ENCODE measurements at places on chromosomes 16 and 17.

DNA sequence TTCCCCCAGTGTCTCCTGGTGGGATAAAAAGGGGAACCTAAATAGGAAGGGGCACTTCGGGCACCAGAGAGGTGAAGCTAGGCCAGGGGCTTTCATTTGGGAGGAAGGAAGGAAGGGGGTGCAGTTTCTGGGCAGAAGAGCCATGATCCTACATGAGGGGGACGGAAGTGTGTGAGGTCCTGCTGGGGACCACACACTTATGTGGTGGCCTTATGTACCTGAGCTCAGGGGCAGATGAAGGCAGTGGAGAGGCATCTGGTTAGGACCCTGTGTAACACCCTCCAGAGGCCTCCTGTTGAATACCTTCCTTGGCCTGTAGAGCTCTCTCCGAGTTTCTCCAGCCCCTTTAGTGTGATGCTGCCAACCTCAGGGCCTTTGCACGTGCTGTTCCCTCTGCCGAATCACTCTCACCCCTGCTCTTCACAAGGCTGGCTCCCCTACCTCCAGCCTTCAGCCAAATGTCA is 21.2 kb downstream of the IGFBP4 start:
- DNase-seq = no peak

- DNase-seq = no peak
These were observed 3.7 kb downstream of the NFE2L1 start for GRCh38 chr17:48051706-48052486.

DNA sequence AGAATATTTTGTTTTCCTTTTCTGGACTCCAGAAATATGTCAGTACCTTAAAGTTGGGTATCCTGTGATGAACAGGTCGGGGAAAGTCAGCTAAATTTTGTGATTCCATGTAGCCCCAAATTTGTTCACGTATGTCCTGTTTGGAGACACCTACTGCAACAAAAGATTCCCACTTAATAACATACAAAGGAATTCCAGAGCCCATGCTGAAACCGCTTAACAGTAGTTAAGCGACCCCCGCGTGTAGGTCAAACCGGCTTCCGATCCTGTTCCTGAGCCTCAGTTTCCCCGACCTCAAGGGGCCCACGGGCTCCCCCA is 477 bp downstream of the MTHFSD start:
- DNase-seq = no peak

- no peak for DNase-seq
These were observed 56.9 kb upstream of the RBFOX3 start for GRCh38 chr17:79667746-79668145.

- DNase-seq = no peak
These were observed 680 bp downstream of the ZNF629 start for GRCh38 chr16:30786115-30786935.

GRCh38 chr17:77831474-77832179 is 126.9 kb upstream of the TNRC6C start:
- no peak for DNase-seq

DNA sequence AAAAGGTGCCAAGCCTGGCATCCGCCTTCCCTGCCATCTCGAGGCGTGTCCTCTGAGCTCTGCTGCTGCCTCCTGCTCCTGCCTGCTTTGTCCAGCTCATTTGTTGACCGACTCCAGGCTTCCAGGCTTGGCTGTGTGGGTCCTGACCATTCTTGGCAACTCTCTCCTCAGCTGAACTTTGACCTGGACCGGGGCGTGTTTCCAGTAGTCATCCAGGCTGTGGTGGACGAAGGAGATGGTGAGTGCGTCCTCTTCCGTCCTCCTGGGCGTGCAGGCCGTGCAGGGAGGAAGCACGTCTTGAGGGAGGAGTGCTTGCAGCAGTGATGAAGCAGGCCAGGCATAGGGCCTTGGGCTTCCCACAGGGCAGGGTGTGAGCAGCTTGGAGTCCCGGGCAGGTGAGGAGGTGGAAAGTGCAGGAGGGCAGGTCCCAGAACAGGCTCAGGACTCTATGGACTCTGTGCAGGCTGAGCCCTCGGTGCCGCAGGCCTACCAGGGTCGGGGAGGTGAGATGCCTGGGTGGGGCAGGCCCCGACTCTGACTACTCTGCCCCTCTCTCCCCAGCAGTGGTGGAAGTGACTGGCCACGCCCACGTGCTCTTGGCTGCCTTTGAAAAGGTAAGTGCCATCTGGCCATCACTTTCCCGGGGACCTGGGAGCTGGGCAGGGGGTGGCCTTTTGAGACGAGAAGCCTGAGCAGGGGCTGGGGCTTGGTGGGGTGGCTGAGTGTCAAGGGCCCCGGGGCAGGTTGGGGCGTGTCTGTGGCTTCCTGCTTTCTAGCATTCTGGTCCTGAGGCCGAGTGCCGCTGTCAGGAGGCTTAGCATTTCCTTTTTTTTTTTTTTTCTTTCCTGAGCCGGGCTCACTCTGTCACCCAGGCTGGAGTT is 28.6 kb upstream of the NUDT16L1 start:
- DNase-seq = no peak

- no peak for DNase-seq
These were observed 30.8 kb downstream of the WSCD1 start for GRCh38 chr17:6100891-6101500.

DNA sequence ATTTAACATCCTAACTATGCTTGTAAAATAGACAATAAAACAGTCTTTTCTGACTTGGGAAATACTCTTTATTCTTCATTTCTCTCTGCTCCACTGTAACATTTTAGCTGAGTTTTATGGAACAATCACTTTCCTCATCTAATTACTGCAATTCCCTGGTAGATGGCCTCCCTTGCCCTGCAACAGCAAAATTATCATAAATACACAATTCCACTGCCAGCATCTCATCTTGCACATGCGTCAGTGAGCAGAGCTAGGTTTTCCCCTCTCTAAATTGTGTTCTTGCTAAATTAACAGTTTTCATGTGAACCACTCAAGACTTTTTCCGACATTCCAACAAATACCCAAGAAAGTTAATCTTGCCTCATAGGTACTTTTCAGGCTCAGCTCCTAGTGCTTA is 920.9 kb upstream of the GOT2 start:
- DNase-seq = no peak

DNA sequence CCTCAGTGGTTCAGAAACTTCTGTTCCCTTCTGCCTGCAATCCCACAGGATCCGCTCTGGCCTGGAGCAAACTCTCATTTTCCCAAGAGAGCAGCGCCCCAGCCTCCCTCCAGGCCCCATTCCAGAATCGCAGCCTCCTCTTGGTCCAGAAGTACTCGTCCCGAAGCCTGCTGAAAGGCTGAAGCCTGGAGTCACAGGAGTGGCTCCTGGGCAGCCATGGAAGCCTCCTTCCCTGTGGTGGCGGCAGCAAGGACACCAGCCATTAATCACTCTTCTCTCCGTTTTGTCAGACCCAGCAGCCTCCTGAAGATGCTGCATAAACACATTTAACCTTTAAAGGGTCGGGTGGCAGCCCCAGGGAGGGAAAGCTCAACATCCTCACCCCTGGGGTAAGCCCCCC is 66.9 kb upstream of the TNRC6C start:
- DNase-seq = no peak

GRCh38 chr16:81562174-81562849 is 117.7 kb downstream of the CMIP start:
- DNase-seq = no peak

DNA sequence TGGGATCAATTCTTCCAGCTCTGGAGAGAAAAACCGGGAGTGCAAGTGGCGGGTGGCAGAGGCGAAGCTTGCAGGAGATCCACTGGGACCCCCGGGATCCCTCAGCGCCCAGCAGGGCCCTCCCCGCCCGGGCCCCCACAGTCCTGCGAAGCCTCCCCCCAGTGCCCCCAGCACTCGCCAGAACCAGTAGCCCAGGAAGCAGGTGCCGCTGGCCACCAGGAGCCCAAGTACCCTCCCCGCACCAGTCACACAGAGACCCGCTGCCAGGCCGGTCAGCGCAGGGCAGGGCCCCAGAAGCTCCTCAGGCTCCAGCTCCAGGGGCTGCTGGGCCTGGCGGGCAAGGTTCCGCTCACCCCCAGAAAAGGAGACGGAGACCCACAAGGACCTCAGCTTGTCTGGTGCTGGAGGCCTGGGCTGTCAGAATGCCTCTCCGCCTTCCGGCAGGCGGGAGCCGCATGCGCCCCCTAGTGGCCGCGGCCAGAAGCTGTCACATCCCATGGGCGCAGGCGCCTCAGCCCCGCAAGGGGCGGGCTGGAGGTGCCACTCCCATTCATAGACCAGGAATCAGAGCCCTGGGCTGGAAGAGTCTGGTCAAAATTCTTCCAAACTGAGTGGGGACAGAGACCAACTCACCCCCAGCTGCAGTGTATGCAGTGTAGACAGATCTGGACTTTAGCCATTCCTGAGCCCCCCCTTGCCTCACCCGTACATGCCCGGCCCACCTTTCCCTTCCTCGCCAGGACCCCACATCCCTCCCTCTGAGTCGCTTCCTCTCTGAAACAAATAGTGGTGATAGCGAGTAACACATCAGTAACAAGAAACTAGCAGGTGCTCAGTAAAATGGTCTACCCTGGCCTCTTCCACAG is 1002.3 kb downstream of the KCNJ18 start:
- no peak for DNase-seq

GRCh38 chr16:56190677-56191155 is 573 bp upstream of the GNAO1 start:
- DNase-seq = no peak

GRCh38 chr17:80063830-80064585 is 27.6 kb downstream of the CCDC40 start:
- DNase-seq = no peak

DNA sequence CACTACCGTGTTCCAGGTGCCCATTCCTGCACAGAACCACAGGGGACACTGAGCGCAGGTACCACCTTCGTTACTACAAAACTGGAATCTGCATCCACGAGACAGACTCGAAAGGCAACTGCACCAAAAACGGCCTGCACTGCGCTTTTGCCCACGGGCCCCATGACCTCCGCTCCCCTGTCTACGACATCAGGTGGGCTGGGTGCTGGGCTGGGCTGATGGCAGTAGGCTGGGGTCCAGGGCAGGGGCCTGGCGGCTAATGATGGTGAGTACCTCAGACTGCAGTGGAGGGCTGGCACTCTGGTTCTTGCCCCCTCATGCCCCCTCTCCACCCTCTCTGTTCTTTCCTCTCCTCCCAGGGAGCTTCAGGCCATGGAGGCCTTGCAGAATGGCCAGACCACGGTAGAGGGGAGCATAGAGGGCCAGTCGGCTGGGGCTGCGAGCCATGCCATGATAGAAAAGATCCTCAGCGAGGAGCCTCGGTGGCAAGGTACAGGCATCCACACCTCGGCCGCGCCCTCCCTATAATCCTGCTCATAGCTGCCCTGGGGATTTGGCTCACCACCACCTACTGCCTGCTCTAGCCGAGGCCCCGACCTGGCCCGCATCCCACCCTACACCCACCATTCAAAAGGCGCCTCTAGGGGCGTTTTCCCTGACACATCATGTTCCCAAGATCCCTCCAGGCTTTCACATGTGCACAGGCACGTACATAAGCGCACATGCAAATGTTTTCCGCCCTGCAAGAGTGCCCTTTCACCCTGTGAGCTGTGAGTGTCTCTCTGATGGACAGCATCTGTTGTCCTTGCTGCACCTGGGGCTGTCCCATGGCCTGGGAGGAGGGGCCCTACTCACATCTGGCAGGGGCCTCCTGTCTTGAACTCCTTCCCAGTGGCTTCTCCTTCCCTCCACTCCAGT is 27.7 kb downstream of the UNK start:
- DNase-seq = no peak

- DNase-seq = no peak
These were observed 6.7 kb upstream of the UBE2O start for GRCh38 chr17:76459674-76460073.

DNA sequence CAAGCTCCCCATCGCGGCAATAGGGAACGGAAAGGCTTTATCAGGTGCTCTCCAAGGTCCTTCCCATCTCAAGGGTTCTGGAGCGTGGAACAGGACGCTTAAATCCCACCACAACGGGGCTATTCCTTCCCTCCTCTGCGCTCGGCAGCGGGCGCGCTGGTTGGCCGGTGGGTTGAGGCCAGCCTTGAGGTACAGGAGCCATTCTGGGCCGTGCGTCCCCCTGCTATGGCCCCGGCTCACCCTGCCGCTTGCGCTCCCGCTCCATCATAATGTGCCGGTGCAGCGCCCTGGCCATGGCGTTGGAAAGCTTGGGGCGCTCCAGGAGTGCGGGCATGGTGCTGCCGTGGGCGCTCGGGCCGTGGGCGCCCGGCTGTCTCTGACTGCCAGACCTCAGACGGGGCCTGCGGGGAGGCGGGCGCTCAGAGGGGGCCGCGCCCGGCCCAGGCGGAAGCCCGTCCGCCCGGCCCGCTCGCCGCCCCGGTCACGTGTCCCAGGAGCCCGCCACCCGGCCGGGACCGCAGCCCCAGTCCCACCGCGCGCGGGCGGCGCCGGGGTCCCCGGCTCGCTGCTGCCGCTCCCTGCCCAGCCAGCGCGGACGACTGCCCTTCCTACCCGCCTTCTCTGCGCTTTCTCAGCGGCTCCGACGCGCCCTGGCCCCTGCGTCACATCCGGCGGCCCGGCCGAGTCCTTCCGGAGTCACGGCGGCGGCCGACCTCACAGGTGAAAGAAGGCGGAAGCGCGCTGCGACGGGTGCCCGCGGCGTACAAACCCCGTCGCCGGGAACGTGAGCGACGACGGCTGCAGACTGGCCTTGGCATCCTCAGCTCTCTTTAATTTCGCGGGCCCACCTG is at the start of gene GPS2:
TSS of gene GPS2 (minus strand) at position 642 of the 851 bp plus-strand sequence. CDS start at position 334, 308 bp downstream.
- peak; percentile 67 for DNase-seq

DNA sequence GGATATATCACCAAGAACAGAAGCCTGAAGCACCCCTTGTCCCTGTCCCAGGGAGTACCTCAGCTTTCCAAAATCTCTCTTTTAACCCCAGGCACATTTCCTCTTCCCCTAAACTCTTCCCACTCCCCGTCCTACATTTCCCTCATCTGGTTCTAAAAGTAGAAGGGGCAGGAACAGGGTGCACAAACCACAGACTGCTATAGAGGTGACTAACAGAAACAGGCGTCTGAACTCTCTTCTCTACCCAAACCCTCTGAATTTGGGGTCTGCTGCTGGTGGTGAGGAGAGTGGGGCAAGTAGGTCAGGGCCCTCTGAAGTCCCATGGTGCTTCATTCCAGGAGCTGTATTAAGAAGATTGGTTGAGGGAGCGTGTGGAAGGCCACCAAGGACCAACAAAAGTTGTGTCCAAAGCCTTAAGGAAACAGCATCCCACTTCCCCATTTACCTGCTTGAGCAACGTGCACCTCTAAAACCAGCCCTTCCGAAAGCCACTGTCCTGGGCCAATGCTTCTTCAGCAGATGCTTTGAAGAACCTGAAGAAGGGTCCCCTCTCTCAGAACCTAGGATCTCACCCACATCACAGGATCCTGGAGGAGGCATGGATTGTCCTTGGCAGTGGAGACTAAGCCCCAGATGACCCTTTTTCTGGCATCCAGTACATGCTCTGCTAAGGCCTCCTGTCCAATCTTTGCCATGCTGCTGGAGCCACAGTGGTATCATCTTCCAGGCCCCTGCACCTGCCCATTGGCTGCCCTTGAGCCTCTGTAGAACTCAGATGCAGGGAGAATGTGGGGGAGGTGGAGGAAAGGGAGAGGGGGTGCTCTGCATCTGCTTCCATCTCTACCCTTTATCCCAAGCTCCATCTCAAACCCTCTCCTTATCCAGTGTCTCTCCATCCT is 5.7 kb upstream of the NR1D1 start:
- DNase-seq = no peak

GRCh38 chr16:1771188-1771863 is at the start of gene NME3:
Gene NME3 (minus strand): TSS chr16:1771543. CDS start chr16:1771534, 9 bp downstream.
- no peak for DNase-seq

- DNase-seq = no peak
These were observed 183.5 kb downstream of the SEC14L1 start for GRCh38 chr17:77324227-77324626.

All from esophagus squamous epithelium (tissue), 5 donors.